ENCODE measurements at places on chromosomes 16 and 17.

DNA sequence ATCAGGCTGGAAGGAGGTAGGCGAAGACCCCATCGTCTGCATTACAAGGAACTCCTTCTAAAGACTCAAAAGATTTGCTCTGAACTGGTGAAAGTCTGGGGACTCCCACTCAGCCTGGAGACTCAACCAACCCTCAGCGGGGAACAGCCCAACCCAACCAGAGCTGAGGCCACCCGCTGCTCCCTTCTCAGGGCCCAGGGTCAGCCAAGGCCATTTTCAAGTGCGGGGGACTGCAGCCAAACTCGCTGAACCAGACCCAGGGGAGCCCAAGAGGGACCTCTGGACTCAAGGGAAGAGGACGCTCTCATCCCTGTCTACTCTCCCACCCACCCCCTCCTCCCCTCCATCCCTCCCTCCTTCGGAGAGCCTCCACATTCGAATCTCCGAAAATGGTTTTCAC is 24.1 kb downstream of the XYLT1 start:
- DNase-seq = no peak

- DNase-seq = no peak
Measured at GRCh38 chr17:17413821-17414220, 63.0 kb upstream of the MED9 start.

- DNase-seq = no peak
Measured at GRCh38 chr16:4706871-4707270, 13.5 kb downstream of the NUDT16L1 start.

- DNase-seq = no peak
Measured at GRCh38 chr16:82146556-82146955, 23.5 kb downstream of the MPHOSPH6 start.

GRCh38 chr17:78607038-78607437 is 29.8 kb upstream of the DNAH17 start:
- DNase-seq = no peak

DNA sequence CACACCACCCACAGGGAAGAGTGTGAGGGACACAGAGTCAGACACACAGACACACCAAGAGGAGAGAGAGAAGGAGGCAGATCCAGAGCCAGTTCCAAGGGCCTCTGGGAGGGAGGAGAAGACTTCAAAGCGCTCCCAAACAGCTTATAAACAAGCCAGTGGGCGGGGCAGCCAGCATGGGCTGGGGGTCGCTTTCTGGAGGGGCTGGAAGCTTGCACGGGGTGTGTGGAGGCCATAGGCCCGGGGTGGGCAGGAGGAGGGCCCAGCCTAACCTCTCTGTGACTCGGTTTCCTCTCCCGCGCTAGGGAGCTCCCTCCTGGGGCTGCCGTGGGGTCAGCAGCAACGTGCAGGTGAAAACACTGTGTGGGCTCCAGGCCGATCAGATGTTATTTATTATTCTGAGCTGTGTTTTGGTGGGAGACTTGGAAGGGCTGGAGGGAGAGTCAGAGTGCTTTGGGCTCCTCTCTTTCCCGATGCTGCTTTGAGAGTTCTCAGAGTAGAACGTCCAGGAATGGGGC is 2.5 kb upstream of the WFIKKN2 start:
- no peak for DNase-seq

DNA sequence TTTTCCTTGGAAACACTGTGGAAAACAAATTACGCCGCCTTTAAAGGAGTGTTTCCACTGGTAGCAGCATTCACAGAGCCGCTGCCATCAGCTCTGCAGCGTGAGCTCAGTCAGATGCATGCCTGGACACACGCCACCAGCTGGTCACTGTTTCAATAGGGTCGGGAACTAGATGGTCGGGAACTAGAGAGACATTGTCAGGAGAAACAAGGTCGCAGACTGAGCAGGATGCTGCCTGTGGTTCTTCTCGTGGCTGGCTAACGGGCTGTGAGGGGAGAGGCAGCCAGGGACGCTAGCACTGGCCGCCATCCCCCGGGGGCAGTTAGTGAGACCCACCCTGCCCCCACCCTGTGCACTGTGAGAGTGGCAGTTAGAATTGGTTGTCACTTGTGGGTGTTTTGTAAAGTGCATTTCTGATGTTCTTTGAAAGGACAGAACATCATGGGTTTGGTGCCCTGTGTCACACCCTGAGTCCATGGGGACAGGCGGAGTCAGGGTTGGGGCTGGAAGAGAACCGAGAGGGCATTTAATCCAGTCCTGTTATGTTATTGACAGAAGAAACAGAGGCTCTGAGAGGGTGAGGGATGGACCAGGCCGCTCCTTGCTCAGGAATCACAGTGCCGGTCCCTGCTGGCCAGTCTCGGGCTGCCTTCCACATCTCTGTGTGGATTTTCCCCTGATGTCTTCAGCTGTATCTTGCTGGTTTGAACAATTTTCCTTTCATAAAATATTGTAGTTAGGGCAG is 86.3 kb downstream of the SPECC1 start:
- DNase-seq = peak; percentile 38

- no peak for DNase-seq
Measured at GRCh38 chr16:82395212-82395611, 225.2 kb upstream of the MPHOSPH6 start.

DNA sequence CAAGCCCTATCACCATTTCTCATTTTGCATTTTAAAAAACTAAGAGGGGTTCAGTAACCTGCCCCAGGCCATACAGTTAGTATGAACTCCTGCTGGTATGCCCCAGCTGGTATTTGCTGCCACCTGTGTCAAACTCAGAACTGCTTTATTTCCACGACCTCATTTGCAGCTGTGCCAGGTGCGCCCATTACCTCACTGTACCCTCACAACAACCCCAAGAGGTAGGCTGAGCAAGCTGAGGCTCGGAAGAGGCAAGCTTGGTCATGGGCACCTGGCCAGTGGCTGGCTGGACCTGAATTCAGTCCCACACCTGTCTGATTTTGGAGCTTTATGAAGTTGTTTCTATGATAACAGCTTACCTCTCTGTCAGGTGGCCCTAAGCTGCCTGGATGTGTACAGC is 7.6 kb downstream of the EPN2 start:
- DNase-seq = no peak

- peak; percentile 12 for DNase-seq
Measured at GRCh38 chr17:35898283-35899070, 18.3 kb upstream of the CCL5 start.

DNA sequence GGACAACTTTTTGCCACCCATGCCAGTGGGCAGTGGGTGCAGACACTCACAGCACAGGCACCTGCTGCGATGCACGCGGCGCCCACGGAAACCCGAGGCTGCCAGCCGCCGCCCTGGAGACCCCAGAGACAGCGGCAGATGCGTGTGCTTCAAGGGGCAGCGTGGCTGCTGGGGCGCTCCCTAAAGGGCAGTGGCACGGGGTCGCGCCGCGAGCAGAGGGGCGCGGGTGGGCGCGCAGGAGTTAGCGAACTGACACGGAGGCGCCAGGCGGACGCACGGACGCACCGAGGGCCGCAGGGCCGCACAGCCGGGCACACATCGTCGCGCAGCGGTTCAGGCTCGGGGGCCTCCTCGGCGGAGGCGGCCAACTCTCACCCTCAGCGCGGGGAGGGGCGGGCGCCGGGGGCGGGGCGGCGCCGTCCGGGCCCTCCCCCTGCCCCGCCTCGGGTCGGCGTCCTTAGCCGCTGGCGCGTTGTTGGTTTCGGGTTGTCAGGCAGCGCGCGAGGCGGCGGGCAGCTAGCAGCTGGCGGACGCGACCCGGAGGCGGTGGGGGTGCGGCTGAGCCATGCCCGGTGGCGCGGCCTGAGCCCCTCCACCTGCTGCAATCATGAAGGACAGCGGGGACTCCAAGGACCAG is at the start of gene KIF19:
Gene KIF19, plus strand, starts transcription at position 484 of the 637 bp plus-strand sequence. Its CDS starts 124 bp downstream, at position 608.
- DNase-seq = no peak

- no peak for DNase-seq
Measured at GRCh38 chr17:37691807-37692206, 48.6 kb upstream of the DDX52 start.

DNA sequence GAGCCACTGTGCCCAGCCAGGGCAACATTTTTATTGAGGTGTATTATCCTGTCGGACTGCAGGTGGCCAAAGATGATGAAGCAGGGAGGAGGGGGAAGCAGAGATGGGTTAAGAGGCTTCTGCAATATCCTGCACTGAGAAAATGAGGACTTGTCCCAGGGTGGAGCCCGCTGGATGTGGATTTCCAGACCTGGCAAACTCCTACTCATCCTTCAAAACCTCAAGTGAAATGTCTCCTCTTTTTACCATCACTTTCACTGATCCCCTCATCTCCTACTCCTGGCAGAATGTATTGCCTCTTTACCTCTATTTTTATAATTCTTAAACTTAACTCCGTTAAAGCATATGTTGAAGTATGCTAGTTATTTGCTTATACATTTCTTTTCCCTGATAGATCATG is 60.9 kb downstream of the MGAT5B start:
- no peak for DNase-seq

GRCh38 chr16:85522842-85523601 is 90.1 kb upstream of the GSE1 start:
- no peak for DNase-seq

DNA sequence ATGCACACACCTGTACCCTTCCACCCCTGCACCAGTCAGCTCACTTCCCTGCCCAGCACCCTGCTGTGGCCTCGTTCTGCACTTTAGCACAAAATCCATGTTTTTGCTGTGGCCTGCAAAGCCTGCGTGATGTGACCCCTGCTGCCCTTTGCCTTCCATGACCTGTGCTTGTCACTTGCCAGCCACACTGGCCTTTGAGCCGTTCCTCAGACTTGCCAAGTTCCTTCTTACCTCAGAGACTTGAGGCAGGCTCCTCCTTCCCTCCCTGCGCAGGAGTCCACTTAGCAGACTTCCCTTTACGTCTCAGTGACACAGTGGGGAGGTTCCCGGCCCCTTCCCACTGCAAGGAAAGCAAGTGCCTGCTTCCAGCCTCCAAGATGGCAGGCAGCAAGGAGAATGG is 134.7 kb downstream of the SNX29 start:
- DNase-seq = no peak

- DNase-seq = no peak
Measured at GRCh38 chr17:80936218-80936617, 55.4 kb upstream of the CHMP6 start.

GRCh38 chr17:46984892-46985291 is 5.8 kb upstream of the RPRML start:
- no peak for DNase-seq

GRCh38 chr17:8080799-8081219 is 6.7 kb downstream of the ALOX12B start:
- DNase-seq = no peak

- DNase-seq = no peak
Measured at GRCh38 chr17:850086-850850, 68.1 kb downstream of the MRM3 start.

DNA sequence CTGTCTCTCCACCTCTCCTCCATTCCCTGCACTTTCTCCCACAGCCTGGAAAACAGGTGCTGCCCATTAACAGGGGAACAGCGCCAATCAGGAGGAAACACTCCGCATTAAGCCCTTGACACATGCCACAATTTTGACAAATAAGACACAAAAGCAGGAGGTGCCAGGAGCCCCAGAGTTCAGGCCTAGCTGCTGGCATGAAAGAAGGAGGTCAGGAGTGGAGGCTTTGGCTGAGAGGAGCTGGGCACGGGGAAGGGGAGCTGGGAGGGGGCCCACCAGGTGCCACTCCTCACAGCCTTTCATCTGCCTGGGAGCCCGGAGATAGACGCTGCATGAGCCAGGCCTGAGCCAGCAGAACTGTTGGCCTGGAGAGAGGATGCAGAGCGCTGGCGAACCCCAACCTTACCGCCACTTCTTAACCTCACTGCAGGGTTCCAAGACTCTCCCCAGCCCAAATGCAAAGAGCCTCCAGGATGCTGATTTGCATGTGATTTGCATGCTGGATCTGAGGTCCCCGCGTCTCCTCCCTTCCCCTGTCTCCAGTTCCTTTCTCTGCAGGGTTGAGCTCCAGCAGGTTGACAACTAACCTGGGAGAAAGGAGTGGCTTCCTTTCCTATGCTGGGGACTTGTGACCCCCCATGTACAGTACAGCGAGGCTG is 139.8 kb upstream of the SDK2 start:
- no peak for DNase-seq
